ENCODE measurements at places on chromosomes 4 and X. TPM values are rescaled to one million over a fixed set of nuclear protein-coding genes. Genes with fewer than 3 reads are reported as not detected.

NUDT9 gene
- total RNA-seq, result 25.7 TPM

MUC7 gene
- total RNA-seq, result not detected

DCAF12L2 gene
- 0.30 TPM for total RNA-seq

DSPP gene
- total RNA-seq, result not detected

XAGE1A gene
- not detected for total RNA-seq

POLN gene
- total RNA-seq, result 4.1 TPM

RGN gene
- under 0.01 TPM for total RNA-seq

SPON2 gene
- 19.9 TPM for total RNA-seq

MAGIX gene
- total RNA-seq, result 0.65 TPM

AADAT gene
- total RNA-seq, result 0.76 TPM

SYNPO2 gene
- total RNA-seq, result under 0.01 TPM

MAGEC1 gene
- not detected for total RNA-seq

SLIT2 gene
- total RNA-seq, result 33.3 TPM

IL1RAPL2 gene
- total RNA-seq, result not detected

ANXA10 gene
- 0.30 TPM for total RNA-seq

GPR173 gene
- total RNA-seq, result 2.9 TPM

GAGE12C gene
- total RNA-seq, result not detected

GPR50 gene
- total RNA-seq, result not detected

ZNF157 gene
- not detected for total RNA-seq

KLB gene
- not detected for total RNA-seq

SLC9B1 gene
- total RNA-seq, result 0.46 TPM

ETDA gene
- total RNA-seq, result not detected

PAGE2 gene
- total RNA-seq, result not detected

PNMA3 gene
- total RNA-seq, result not detected

Data from epithelial cell of umbilical artery (primary cell).